ENCODE measurements at places on chromosomes 5 and 9.

DNA sequence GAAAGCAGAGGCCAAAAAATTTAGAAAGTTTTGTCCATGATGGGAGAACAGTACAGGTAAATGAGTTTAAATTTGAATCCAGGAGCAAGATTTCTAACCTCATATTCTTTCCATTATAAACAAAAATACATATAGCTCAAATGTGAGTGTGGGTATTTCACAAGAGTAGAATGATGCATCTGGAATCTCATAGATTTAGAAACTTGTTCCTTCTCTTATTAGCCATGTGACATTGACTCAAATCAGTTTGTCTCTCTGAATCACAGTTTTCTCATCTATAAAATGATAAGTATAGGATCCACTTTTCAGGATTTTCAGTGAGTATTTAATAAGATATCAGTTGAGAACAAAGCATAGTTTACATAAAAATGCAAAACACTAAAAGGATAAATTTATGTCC, 436.3 kb upstream of the PAPPA start:
- no peak for DNase-seq

DNA sequence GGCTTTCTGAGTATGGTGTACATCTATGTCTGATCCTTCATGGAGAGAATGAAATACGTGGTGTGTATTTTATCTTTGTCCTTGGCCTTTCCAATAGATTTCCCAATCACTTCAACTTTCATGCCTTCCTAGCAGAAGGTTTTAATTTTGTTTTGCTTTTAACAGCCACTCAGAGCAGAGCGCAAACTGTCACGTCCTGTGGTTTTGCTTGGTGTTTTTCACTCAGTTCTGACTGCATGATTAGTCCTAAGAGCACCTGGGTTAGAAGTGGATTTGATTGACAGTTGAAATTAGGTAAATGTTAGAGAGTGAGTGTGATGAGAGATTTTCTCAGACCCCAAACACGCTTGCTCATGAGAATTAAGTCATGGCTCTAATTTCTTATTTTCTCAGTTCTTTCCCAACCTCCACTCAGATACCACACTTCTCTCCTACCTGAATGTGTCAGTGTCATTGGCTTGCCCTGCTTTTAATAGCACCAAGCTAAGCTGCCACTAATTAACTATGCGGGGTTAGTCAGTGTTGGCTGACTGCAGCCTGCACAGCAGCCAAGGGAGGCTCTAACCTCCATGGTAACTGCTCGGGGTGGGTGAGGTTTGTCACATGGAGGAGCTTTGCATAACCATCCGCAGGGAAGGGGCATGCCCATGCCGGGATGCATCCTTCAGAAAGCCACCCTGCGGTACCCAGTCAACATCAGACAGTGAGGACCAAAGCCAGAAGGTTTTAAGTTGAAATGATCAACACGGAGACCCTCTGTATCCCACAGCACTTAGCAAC, 173.4 kb downstream of the NR3C1 start:
- peak; percentile 51 for DNase-seq

DNA sequence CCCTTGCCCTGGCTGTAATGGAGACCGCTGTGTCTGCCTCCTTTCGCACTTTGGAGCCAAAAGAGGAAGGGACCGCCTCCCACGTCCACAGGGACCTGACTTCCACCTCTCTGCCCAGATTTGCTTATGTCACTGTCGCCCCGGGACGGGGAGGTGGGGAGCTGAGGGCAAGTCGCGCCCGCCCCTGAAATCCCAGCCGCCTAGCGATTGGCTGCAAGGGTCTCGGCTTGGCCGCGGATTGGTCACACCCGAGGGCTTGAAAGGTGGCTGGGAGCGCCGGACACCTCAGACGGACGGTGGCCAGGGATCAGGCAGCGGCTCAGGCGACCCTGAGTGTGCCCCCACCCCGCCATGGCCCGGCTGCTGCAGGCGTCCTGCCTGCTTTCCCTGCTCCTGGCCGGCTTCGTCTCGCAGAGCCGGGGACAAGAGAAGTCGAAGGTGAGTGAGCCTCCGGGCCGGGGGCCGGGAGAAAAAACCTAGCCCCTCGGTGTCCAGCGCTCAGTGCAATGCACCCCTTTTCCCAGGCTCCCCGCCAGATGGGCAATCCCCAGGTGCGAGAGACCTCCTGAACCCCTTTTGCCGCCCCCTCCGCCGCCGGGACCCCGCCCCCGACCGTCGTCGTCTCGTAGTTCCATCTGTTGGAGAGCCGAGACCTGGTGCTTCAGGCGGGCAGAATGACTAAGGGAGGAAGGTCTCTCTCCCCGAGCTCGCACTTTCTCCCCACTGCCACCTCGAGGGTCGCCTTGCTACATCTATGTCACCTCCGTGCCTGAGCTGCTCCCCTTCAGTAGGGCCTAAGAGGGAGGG, at the start of gene GPX3:
Gene GPX3, plus strand, starts transcription at position 288 of the 807 bp plus-strand sequence. Its CDS starts 64 bp downstream, at position 352.
- DNase-seq = peak; percentile 26

DNA sequence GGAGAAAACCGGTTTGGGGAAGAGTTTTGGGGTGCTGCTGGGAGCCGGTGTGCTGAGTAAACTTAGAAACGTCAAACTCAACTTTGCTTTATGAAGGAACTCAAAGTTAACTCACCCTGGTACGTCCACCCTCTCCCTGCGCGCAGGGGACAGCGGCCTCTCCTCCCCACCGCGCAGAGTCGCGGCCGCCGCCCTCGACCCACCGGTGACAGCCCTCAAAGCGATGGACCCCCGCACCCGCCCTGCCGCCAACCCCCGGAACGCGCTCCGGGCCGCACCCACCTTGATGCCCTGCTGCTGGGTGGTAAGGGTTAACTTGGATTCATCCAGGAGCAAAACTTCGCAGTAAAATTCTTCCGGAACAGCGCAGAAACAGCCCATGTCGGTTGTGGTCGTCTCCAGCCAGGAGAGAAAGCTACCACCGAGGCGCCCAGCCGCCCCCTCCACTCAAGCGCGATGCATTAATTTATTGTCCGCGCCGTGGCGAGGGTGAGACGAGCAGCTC, 366 bp downstream of the EPB41L4A start:
- no peak for DNase-seq

DNA sequence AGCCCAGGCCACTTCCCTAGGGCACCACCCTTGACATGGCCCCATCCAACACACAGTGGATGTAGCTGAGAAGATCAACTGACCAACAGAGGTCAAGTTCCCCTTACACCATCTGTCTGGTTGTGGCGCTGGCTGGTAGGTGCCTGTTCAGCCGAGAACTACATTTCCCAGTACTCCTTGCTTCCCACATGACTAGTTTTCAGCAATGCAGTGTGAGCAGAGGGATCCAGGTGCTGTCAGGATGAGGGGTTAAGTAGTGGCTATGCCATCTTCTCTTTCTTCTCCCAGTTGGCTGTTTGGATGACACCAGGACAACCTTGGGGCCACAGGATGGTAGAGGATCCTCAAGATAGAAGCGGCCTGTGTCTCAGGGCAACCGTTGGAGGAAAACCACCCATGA, 48.6 kb upstream of the SH3PXD2B start:
- DNase-seq = no peak

- DNase-seq = no peak
Measured at GRCh38 chr9:109064963-109065702, 51.8 kb upstream of the CTNNAL1 start.

DNA sequence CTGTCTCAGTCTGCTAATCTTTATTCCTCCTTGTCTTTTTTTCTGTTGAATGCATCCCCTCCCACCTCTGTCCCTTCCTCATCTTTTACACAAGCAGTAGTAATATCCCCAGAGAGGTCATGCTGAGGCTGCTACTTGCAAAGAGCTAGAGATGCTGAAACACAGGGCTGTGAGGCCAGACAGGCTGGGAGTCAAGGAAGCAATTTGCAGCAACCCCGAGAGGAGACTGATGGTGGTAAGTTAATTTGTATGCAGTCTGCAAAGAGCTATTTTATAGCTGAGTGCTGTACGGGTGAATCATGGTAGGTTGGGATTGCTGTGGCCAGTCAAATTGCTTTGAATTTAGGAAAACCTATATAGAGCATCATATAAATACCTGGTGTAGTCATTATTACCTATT, 90.2 kb upstream of the SLC24A2 start:
- DNase-seq = no peak

DNA sequence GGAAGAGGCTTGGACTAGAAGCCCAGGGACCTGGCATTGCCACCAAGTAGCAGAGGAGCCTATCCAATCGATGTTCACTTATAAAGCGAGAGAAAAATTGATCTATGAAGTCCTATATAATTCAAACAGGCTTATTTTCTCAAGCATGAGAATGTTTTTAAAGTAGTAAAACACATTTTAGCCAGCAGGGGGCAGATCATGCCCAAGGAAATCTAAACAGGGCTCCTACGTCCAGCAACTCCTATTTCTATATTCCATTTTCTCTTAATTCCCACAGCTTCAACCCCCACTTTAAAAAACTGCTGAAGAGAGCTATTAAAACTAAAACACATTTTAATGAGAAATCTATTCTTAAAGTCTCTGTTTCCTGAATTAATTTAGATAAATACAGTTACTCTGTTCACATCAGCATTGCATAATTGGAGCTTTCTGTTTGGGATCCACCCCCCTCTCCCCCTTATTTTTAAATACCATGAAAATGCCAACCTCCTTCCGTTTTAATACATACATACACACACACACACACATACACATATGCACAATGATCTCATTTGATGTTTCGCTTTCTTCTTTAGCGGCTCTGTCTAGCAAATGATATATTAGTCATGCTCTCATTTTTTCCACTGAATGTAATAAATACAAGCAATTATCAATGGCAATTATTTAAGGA, 144.9 kb downstream of the MYO10 start:
- DNase-seq = peak; percentile 26

GRCh38 chr5:65394087-65394486, 87.6 kb downstream of the ADAMTS6 start:
- DNase-seq = no peak

GRCh38 chr9:82538634-82539033, 524.3 kb downstream of the RASEF start:
- no peak for DNase-seq

DNA sequence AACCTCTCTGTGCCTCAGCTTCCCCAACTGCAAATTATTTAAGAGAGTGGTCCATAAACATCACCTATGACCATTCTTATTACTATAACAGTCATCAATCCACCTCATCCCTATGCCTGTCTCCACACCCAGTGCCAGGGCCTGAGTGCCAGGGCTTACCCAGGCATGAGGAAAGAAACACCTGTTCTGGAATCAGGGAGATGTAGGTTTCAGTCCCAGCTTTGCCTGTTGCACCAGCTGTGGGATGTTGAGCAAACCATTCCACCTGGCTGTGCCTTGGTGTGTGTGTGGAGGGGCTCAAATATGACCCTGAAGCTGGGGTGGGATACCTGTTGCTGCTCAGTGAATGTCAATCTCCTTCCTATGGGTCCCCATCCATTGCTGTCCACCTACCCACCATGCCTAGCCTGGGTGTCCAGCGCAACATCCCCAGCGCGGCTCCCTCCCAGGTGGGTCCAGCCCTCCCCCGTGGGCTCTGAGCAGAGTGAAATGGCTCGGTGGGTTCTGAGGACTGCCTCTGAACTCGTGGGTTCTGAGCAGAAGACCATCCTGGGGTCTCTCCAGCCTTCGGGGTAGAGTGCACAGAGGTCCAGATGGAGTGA, 16.3 kb downstream of the AKNA start:
- DNase-seq = no peak

GRCh38 chr9:136656183-136656738, 6.5 kb upstream of the EGFL7 start:
- DNase-seq = no peak

- DNase-seq = no peak
Measured at GRCh38 chr9:37029304-37029775, 4.7 kb downstream of the PAX5 start.
